Skin of body (tissue), 3 donors: ENCODE measurements at places on chromosomes 11 and 22. TPM values are rescaled to one million over a fixed set of nuclear protein-coding genes. Genes with fewer than 3 reads are reported as not detected.

CARS1 gene
- total RNA-seq = 23.6 TPM

DNA sequence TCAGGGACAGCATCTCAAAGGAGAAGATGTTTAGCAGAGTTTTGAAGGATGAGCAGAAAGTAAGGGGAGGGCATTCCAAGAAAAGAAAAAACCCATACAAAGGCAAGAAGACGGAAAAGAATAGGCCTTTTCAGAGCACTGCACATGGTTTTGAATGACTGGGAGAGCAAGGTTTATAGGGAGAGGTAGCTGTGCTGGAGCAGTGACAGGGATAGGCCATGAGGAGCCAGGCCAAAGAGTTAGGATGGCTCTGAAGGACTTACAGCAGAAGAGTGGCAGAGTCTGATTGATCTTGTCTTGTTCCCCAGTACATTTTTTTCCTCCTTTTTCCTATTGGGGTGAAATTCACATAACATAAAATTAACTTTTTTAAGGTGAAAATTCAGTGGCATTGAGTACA lies 55.8 kb upstream of the PAK1 start:
- no peak for DNase-seq

SPDYC gene
- total RNA-seq = not detected

TBX10 gene
- total RNA-seq = not detected

GRCh38 chr11:120324932-120325810 lies at the start of gene TLCD5:
TSS of gene TLCD5 (plus strand) at chr11:120325299. CDS start at chr11:120327442, 2,143 bp downstream.
- peak; percentile 68 for DNase-seq
